Mucosa of gallbladder (tissue), 1 donor: ENCODE measurements at places on chromosomes 7 and 10. TPM values are rescaled to one million over a fixed set of nuclear protein-coding genes. Genes with fewer than 3 reads are reported as not detected.

GRCh38 chr10:109914966-109915365, 8.3 kb downstream of the XPNPEP1 start:
- DNase-seq = peak; percentile 59

DNA sequence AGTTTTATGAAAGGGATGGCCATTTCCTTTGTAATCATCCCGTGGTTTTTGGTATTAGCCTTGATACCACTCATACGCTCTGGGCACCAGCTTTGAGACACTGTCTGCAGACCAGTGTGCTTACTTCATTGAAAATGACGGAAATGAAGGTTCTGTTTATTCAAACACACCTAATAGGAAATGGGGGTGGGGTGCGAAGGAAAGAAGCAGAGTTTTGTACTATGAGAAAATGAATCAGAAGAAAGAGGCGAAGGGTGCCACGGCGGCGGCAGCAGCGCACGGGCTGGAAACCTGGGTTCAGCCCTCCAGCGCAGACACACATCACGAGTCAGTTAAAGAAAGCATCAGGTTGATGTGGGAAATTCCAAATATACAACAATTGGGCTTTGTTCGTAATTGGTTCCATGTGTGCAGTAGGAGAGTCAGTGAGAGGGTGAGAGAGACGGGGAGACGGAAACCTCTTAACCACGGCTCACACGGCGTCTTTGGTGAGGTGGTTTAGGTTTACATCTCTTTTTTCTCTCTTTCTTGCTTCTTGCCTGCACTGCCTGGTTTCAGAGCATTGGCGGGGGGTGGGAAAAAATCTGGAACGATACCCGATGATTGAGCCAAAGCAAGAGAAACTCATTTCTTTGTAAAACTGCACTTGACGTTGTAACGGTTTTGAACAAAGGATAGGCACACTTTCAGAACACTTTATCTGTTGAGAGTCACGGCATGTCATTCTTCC, 321.2 kb downstream of the FRMD4A start:
- DNase-seq = no peak

DNA sequence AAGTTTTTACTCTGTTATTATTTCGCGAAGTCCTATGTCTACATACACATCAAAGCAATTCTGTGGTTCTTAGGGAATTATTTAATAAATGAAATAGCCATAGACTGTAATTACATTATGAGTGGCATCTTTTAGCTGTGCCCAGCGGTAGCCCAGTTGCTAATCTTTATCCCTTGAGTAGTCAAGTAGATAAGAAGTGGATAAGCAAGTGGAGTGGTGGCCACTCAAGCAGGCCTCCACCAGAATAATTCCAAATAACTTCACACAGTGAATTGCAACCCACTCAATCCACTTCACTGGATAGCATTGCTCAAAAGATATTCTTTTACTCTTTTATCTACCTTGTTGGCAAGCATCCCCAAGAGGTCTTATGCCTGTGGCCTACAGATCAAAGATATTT, 349.7 kb downstream of the AUTS2 start:
- DNase-seq = no peak

DNA sequence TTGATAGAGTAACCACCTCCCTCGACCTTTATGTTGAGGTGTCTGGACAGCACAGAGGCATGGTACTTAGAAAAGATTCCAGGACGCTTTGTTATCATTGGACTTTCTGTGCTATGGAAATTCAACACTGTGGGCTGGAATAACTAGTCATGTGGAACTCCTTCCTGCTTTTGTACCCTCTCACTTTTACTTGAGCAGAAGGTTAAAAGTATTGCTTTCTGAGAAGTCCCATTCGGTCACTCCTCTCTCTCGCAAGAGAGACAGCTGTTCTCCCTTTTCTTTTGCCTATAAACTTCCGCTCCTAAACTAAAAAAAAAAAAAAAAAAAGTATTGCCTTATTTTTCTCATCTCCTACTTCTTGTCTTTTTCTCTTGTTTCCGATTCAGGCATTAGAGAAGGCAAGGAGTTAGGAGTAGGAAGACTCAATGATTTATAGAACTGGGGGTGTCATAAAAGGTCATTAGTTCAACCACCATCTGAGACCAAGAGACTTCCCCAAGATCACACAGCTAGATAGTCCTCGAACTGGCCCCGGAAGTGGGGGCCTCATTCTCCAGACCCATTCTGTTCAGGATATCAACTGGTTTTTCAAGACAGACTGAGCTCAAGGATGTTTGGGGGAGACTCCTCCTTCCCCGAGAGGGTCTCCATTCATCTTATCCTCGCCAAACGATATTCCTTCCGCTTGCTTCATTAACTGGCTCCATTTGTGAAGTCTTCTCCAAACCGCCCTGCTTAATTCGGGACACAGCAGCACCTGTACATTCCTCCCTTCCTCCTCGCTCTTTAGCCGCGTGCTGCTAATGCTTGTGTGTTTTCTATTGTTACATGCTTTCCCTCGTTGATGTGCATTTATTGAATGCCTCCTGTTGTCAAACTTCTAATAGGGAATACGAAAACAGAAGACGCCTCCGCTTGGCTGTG, 995 bp upstream of the INPP5F start:
- DNase-seq = no peak

- no peak for DNase-seq
Measured at GRCh38 chr10:91247360-91248111, 27.1 kb downstream of the PCGF5 start.

ASB13 gene
- total RNA-seq = 37.3 TPM

TAS2R4 gene
- total RNA-seq = 1.0 TPM

GPR15LG gene
- total RNA-seq = 0.32 TPM

C10orf105 gene
- 0.06 TPM for total RNA-seq
